Renal cortical epithelial cell (primary cell): ENCODE measurements at places on chromosomes 1 and 21.

DNA sequence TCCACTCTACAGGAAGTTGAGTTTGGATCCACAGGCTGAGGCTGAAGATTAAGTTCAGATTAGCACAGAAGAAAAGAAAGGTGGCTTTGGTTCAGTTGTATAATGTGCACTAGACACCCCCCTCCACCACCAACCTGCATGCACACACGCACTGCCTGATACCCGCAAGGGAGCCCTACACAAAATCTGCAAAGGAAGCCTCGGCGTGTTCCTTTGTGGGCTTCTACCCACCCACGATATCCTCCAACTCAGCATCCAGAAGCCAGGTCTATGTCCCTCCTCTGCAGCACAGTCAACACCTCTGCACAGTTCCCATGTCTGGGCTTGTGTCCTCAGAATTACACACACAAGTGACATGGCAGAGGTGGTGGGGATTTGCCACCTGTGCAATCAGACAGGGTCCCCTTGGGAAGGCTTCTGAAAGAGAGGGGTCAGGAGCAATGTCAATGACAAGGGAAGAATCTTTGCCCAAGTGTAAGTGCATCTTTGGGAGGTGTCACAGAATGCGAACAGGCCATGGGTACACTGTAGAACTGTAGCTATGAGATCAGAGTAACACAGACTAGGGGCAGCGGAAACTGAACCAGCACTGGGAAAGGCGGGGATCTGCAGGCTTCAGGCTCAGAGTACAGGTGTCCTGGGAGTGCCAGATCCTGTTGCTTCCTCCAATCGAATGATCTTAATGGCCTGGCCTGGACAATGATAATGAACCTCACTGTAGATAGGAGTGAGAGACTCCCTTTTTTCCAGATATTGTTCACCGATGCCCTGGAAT is 148.6 kb upstream of the ETV3 start:
- no peak for DNase-seq

GRCh38 chr1:207309745-207310273 is 11.7 kb upstream of the CD55 start:
- DNase-seq = peak; percentile 94

DNA sequence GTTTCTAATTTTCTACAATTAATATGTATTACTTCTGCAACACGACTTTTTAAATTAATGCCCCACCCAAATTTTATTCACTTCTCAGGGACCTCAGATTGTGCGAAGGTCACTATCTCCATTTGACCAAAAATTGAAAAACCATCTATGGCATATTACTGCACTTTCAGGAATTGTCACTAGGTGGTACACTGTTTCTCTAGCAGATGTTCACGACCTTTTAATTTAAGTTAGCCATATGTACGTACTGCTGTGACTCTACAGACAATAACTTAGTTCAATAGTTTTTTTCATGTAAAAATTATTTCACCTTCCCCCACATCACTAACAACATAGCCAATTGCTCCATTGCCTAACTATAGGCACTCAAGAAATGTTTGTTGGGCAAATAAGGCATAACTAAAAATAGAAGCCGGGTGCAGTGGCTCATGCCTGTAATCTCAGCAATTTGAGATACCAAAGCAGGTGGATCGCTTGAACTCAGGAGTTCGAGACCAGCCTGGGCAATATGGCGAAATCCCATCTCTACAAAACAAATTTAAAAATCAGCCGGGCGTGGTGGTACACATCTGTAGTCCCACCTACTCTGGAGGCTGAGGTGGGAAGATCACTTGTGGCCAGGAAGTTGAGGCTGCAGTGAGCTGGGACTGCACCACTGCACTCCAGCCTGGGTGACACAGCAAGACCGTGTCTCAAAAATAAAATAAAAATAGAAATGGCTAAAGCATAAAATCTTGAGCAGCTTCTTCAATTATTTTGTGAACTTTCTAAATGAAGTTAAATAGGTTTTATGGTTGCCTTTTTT is 75.7 kb upstream of the PKN2 start:
- peak; percentile 44 for DNase-seq

DNA sequence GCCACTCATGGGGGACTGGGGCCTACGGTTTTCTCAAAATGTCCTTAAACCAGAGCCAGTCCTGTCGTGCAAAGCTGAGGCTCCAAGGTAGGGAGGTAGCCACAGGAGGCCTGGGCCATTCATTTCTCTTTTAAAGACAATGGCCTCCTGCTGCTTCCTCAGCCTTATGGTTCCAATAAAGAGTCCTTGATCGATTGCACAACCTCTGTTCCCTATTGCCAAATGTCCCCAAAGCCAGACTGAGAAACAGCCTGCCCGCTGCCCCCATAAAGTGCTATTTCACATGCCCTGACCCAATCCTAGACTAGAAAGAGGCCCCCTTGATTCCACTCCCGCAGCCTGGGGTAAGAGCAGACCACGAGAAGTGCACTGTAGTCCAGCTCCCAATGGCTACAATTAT is 166.7 kb downstream of the CLIC6 start:
- DNase-seq = no peak

DNA sequence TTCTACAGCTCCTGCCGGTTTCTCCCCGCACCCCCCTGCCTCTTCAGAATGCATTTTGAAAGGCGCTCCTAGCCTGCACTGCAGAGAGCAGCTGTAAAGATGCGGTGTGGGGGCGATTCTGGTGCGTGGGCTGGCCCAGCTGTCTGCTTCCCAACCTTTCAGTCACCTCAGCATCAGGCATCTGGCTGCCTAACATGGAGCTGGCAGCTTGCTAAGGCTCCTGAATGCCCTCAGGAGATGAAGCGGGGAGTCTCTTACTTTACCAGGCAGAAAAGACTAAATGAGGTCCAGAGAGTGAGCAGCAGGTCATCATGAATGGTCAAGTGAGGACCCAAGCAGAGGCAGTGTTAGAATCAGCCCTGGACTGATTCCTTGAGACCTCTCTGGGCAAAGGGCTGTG is 8.7 kb downstream of the IER5 start:
- DNase-seq = no peak

GRCh38 chr1:18396247-18396980 is 84.3 kb upstream of the KLHDC7A start:
- peak; percentile 58 for DNase-seq

- DNase-seq = peak; percentile 48
Observed at GRCh38 chr21:27346041-27346448, 379.2 kb upstream of the ADAMTS5 start.

GRCh38 chr21:45988366-45989347 is 7.1 kb downstream of the COL6A1 start:
- no peak for DNase-seq

GRCh38 chr21:42467140-42467983 is 28.7 kb downstream of the RSPH1 start:
- DNase-seq = no peak

DNA sequence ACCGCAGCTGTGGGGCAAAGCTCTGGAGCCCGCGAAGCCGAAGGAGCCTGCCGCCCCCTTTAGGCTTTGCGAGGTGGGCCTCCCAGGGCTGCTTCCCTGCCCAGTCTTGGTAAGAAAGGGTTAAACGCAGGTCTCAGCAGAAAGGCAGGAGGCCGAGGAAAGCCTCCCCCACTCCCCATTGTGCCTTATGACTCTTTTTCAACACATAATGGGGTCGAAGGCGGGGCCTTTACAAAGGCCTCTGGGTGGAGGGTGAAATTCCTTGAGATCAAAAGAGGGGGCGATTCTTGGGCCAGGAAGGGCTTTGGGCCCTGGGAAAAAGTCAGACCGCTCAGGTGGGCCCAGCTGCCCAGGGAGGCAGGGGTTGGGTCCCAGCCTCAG is 880 bp downstream of the ALPL start:
- DNase-seq = no peak

GRCh38 chr1:203478986-203479385 is 3.4 kb downstream of the PRELP start:
- no peak for DNase-seq

GRCh38 chr1:116833718-116834117 is 76.0 kb upstream of the PTGFRN start:
- no peak for DNase-seq

GRCh38 chr1:109623601-109624161 is 4.0 kb downstream of the AMPD2 start:
- DNase-seq = no peak

DNA sequence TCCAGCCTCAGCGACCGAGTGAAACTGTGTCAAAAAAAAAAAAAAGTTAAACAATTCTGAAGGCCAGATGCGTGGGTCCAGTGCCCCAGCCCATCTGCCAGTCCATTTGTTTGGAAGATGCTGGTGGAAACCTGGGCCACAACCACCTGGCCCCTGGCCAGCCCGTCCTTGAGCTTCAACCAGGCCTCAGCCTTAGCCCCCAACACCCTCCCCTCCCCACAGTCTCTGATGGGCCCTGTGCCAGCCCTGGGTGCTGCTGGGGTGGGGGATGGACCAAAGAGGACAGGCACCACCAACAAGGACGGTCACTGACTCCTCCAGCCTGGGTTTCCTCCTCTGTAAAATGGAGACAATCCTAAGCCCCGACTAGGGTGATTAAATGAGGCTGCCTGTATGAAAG is 19.6 kb upstream of the PLEKHG5 start:
- no peak for DNase-seq

DNA sequence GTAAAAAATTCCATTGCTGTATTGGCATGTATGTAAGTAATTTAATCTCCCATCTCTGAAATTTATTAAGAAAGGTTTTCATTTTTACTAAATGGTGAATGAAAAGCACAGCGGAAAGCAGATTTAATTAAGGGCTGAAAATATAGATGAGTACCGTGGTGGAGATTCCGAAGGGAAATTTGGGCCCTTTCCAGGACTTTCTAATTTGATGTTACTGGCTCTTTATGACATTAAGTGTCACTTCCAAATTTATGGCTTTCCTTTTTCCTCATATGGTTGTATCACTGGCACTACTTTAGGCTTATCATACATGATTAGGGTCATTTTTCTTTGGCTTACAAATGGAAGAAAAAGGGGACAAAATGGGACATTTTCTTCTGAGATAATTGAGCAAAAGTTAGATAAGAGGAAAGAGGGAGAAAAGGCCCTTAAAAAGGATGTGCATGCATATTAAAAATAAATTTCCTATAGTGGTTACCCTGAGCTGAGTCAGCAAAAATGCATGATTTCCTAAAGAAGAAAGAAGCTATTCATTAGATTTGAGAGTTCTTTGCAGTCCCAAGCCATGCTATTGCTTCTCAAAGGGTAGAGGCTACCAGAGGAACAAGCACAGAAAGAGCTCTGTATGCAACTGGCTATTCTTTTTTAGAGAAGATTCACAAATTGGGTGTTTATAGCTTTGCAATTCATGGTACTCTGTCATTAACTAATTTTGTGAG is 74.9 kb upstream of the CNIH3 start:
- no peak for DNase-seq

GRCh38 chr1:235129774-235130570 is 1.3 kb upstream of the TOMM20 start:
- no peak for DNase-seq

DNA sequence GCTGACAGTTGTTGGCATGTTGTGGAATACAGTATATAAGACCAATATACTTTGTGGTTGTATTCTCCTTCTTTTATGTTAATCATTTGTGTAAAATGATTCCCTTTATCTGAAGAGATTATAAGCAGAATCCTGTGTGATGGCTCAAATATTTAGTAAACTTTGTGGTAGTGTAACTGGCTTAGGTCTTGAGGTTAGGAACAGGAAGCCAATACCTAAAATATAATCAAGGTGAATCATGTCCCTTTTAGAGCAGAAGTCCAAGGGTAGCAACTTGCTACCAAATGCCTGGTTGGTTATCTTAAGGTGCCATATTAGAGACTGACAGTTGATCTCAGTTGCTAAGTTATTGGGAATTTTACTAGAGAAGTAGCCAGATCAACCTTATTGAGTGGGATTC is 398.5 kb upstream of the ADAMTS5 start:
- peak; percentile 52 for DNase-seq

DNA sequence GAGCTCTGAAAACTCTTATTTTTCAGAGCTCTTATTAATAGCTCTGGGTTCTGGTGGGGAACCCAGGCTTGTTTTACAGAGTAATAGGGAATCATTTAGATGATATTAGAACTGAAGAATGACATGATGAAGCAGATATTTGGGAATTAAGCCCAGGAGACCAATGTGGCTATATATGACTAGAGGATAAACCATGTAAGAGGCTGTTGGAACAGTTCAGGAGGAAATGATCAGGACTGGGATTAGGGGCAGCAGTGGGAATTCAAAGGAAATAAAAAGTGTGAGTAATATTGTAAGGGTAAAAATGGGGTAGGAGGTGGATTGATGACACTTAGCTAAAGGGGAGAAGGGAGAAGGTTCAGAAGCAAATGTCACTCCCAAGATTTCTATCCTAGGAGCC is 58.6 kb downstream of the GIPC2 start:
- DNase-seq = no peak

- DNase-seq = peak; percentile 55
Observed at GRCh38 chr1:93471911-93472310, 24.0 kb downstream of the FNBP1L start.

DNA sequence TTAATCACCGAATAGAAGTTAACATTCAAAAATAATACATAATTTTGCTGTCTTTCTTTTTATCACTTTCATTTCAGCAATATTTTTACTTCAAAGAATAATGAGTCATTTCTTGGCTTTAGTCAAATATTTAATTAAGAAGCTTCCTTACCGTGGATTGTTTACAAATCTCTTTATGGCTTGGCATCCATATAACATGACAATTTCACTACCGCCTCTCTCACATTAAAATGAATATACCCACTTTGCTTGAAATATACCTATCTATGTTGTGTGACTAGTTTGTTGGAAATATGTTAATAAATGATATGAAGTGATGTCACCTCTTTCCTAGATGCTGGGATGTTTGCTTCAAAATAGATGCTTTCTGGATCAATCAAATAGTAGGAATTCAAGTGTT is 1203.9 kb downstream of the AMY1C start:
- no peak for DNase-seq

DNA sequence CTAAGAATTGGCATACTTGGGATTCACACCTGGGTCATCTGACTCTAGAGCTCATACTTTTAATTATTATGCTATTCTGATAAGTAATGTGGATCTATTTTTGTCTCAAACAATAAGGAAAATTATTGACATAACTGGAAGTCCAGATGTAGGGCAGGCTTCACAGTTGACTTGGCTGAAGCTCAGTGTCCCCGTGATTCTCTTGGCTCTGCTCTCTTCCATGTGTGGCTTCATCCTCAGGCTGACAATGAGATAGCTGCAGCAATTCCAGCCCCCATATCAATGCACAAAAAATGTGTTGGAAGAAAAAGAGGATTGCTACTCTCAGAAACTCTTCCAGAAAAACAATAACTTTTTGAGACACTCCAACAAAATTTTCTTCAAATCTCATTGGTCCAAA is 23.8 kb downstream of the HSD11B1 start:
- DNase-seq = no peak

- DNase-seq = peak; percentile 6
Observed at GRCh38 chr1:159089184-159089791, 12.7 kb upstream of the AIM2 start.
